Panc1 (cell line): ENCODE measurements at places on chromosomes 16 and 17.

- no peak for DNase-seq
These were observed 5.3 kb upstream of the RPRML start for GRCh38 chr17:46984341-46984740.

DNA sequence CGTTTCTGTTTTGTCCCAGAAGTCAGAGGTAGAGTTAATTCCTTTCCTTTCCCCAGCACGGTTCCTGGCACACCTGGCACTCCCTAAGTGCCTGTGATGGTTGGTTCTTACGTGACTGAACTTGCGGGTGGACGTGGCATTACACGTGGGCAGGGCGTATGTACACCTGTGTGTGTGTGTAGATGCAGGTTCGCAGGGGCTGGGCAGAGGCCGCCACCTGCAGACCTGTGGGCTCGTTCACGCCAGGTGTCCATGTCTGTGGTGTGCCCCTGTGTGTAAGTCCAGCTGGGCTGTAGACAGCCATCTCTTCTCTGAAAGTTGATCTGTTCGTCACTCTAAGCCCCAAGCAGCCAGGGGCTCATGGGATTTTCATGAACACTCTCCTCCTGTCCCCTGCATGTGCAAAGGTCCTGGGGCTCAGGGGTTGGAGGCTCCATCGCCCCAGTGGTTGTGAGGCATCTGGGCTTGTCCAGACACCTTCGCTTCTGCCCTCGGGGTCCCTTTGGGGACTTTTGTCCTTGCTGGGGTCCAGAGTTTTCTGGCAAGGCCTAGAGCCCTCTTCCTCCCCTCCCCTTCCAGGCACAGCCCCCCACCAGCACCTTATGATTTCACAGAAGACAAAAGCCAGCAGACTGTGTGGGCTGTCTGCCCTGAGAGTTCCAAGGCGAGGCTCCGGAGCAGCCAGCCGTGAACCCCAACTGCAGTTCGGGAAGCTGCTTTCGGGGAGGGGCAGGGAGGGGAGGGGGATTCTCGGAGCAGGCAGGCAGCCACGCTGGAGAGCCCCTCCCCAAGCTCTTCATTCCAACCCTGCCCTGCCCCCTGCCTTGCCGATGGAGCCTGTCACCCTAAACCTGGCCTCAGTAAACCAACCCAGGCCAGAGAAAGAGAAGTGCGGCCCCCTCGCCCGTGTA lies 5.4 kb upstream of the FSCN2 start:
- no peak for DNase-seq

- no peak for DNase-seq
These were observed 23.4 kb upstream of the CBFA2T3 start for GRCh38 chr16:89000207-89000959.

- DNase-seq, result no peak
These were observed 22.1 kb downstream of the RABEP2 start for GRCh38 chr16:28902909-28903308.

DNA sequence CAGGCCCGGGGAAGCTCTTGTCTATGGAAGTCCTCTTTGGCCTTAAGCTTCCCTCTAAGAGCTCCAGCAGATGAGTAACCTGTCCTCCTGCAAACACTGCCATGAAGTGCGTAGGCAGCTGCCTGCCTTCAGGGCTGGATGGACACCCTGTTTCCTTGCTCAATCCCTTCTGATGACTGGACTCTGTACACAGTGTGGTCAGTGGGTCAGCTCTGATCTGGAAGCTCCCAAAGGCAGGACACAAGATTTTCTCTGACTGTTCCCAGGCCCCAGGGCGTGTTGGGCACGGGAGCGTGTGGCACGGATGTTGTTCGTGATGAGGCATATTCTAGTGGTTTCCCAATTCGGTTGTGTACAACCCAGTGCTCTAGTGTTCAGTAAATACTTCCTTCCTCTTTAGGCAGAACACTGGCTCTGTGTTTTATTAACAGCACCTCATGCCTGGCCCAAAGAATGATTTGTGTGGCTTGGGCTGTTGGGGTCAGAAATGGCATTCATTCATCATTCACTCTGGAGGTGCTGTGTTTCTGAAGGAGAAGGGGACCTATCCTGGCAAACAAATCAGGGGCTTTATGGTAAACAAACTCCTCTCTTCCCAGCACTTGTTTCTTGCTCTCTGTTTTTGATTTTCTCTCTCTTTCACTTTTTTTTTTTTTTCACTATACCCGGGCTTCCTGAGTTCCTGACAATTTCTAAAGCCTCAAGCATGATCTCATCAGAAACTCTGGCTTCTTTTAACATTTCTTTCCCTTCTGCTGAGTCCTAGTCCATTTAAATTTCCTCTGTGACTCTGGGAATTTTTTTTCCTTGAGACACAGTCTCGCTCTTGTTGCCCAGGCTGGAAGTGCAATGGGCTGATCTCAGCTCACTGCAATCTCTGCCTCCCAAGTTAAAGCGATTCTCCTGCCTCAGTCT lies 12.0 kb upstream of the RNF157 start:
- DNase-seq, result peak; percentile 81

- no peak for DNase-seq
These were observed 22.1 kb downstream of the MPRIP start for GRCh38 chr17:17064322-17064721.

DNA sequence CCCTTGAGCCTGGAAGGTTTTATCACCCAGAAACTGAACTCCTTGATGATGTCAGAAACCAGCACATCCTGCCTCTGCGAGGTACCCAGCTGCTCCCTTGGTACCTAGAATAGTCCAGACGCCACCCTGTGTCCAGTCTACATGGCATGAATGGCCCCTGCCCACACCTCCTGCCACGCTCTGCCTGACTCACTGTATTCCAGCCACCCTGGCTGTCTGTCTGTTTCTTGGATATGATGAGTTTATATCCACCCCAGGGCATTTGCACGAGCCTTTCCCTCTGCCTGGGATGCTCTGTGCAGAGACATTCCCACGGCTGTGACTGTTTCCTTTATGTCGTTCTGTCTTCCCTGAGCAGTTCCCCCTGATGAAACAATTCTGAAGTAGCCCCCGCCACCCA lies 68.7 kb downstream of the CRISPLD2 start:
- DNase-seq, result no peak

DNA sequence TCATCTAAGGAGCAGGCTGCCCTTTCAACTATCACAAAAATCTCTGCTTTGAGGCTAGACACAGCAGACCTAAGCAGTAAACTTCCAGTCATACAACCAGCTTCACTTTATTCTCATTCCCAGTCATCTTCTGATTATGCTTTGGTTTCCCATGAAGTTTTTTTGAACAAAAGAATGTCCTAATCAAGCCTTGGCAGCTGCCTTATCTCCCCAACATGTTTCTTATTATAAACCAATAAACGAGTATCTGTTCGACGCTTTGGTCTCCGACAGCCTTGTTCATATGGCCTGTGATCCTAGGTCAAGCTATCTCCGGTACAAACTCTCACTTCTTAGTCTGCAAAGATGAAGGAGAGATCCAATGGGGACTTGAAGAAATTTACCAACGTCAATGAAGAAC lies 47.4 kb upstream of the CDYL2 start:
- DNase-seq, result no peak

DNA sequence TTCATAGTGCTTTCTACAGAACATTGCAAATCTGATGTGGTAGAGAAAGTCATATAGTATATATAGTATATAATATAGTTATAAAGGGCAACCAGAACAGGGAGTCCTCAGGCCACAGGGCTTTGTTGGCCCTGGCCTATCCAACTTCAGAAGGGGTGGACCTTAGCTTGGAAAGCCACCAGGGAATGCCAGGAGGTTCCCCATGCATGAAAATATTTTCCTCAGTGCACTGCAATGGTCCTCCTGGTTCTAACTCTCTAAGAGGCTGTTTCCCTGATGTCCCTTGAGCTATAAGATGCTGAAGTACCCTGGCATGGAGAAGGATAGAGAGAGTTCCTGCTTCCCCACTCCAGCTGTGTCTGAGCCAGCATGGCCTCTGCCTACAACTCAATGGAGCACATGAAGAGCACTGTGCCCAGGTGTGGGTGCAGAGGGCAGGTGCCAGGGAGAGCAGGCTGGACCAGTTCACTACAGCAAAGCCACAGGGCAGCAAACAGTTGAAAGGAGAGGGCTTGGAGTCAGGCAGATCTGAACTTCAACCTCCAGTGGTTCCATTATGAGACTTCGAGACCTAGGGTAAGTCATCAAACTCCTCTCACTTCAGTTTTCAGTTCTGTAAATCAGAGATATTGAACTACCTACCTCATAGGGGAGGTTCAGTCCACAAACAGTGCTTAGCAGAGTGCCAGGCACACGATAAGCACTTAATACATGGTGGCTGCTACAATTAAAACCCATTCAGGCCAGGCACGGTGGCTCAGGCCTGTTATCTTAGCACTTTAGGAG lies 183.1 kb downstream of the SALL1 start:
- DNase-seq, result no peak

- no peak for DNase-seq
These were observed 25.4 kb downstream of the MXRA7 start for GRCh38 chr17:76685366-76685765.

- no peak for DNase-seq
These were observed 57.2 kb upstream of the SEC14L1 start for GRCh38 chr17:77083531-77083930.
